ENCODE measurements at places on chromosomes 16 and 17. TPM values are rescaled to one million over a fixed set of nuclear protein-coding genes. Genes with fewer than 3 reads are reported as not detected.

The GPR179 gene
- 0.07 TPM for total RNA-seq

The TEDC2 gene
- total RNA-seq, result 0.33 TPM

The ZNF597 gene
- total RNA-seq, result 1.3 TPM

The PLD2 gene
- total RNA-seq, result 2.8 TPM

The CEP131 gene
- total RNA-seq, result 8.8 TPM

The RUNDC3A gene
- total RNA-seq, result not detected

The PLXDC1 gene
- 3.0 TPM for total RNA-seq

DNA sequence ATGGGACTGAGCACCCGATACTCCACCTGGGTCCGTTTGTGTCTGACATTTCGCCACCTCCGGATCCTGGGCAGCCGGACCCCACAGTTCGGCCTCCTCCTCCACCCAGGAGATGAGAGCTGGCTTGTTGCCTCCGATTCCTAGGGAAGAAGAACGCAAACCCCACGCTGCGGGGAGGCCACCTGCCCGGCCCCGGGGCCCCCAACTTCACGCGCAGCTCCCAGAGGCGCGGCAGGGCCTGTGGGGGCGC lies 542 bp downstream of the ZNF764 start:
- H3K27me3 ChIP-seq, result no peaks in the 10 kb centered on the region
- H3K27ac ChIP-seq, result peak overlapping the region; percentile 95
- H3K4me3 ChIP-seq, result peak overlapping the region; percentile 98
- H3K4me1 ChIP-seq, result peaks cover 24% of the 10 kb centered on the region
- DNase-seq, result no peak

GRCh38 chr16:84988328-84989080 lies 22.8 kb downstream of the ZDHHC7 start:
- no peaks in the 10 kb centered on the region for H3K36me3 ChIP-seq
- peaks cover 36% of the 10 kb centered on the region for H3K4me1 ChIP-seq
- no peak overlapping the region for H3K4me3 ChIP-seq
- DNase-seq, result no peak

- H3K27me3 ChIP-seq, result no peaks in the 10 kb centered on the region
- no peaks in the 10 kb centered on the region for H3K36me3 ChIP-seq
- no peak for DNase-seq
Measured at GRCh38 chr16:84339311-84339710, 29.0 kb upstream of the ATP2C2 start.

DNA sequence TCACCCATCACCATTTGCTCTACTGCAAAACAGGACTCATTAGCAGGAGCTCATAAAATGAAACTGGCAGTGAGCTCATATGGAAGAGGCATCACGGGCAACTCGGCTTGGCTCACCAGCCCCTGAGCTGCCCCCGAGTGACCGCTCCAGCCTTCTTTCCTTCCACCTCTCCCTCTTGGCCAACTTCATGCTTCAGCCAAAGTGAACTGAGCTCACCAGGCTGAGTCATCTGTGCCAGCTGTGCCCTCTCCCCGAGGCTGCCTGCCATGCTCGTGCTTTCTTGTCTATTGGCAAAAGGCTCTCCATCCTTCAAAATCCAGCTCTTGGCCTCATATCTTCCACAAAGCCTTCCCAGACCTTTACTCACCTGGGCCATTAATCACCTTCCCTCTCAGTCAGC lies 391.4 kb downstream of the WWOX start:
- H3K27ac ChIP-seq, result peak overlapping the region; percentile 37
- peak overlapping the region; percentile 3 for H3K4me3 ChIP-seq
- H3K4me1 ChIP-seq, result no peaks in the 10 kb centered on the region
- no peaks in the 10 kb centered on the region for H3K36me3 ChIP-seq
- DNase-seq, result peak; percentile 47
- no peaks in the 10 kb centered on the region for H3K27me3 ChIP-seq

GRCh38 chr17:78517421-78517820 lies 59.8 kb downstream of the DNAH17 start:
- no peak overlapping the region for H3K4me3 ChIP-seq
- no peak overlapping the region for H3K27ac ChIP-seq
- H3K27me3 ChIP-seq, result no peaks in the 10 kb centered on the region
- no peaks in the 10 kb centered on the region for H3K4me1 ChIP-seq

DNA sequence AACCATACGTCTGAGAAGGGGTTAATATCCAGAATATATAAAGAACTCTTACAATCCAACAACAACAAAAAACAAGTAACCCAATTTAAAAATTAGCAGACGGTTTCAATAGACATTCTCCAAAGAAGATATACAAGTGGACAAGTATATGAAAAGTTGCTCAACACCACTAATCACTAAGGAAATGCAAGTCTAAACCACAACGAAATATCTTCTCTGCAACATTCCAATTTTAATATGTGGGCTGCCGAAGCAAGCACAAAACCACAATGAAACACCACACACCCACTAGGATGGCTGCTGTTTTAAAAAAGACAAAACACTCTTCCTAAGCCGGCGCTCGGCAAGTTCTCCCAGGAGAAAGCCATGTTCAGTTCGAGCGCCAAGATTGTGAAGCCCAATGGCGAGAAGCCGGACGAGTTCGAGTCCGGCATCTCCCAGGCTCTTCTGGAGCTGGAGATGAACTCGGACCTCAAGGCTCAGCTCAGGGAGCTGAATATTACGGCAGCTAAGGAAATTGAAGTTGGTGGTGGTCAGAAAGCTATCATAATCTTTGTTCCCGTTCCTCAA lies 5.9 kb upstream of the SLC13A2 start:
- peaks cover 13% of the 10 kb centered on the region for H3K27me3 ChIP-seq
- H3K36me3 ChIP-seq, result no peaks in the 10 kb centered on the region
- H3K27ac ChIP-seq, result no peak overlapping the region
- H3K4me3 ChIP-seq, result no peak overlapping the region
- no peaks in the 10 kb centered on the region for H3K4me1 ChIP-seq

GRCh38 chr17:38921756-38922411 lies 3.5 kb upstream of the LASP1NB start:
- H3K27ac ChIP-seq, result peak overlapping the region; percentile 71
- no peaks in the 10 kb centered on the region for H3K36me3 ChIP-seq
- no peaks in the 10 kb centered on the region for H3K27me3 ChIP-seq
- DNase-seq, result no peak
- H3K4me3 ChIP-seq, result no peak overlapping the region

DNA sequence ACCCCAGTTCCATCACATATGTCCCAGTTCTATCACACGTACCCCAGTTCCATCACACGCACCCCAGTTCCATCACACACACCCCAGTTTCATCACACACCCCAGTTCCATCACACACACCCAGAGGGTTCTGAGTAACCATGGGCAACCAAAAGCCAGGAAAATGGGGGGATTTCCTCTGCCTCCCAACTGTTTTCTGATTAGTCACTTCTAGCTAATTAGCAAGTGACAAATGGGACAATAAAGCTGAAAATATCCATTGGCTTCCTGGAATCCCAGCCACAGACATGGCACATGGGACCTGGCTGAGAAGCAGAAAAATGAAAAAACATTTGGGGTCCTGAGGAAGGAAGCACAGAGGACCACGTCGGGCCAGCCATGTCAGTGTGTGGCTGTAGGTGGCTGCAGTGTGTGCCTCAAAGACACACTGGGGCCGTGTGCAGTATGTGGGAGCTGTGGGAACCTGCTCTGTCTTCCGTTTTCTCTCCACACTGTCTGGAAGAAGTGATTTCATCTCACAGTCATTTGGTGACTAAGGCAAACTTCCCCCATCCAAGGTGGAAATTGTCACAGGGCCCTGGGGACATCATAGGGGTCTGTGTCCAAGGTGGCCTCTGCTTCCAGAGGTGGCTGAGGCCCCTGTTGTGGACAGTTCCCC lies 106.7 kb downstream of the CMIP start:
- no peak overlapping the region for H3K4me3 ChIP-seq
- no peak for DNase-seq
- no peaks in the 10 kb centered on the region for H3K27me3 ChIP-seq
- no peaks in the 10 kb centered on the region for H3K4me1 ChIP-seq

Measured in gastrocnemius medialis (tissue), 4 donors.